ENCODE measurements at places on chromosomes 3 and 15.

DNA sequence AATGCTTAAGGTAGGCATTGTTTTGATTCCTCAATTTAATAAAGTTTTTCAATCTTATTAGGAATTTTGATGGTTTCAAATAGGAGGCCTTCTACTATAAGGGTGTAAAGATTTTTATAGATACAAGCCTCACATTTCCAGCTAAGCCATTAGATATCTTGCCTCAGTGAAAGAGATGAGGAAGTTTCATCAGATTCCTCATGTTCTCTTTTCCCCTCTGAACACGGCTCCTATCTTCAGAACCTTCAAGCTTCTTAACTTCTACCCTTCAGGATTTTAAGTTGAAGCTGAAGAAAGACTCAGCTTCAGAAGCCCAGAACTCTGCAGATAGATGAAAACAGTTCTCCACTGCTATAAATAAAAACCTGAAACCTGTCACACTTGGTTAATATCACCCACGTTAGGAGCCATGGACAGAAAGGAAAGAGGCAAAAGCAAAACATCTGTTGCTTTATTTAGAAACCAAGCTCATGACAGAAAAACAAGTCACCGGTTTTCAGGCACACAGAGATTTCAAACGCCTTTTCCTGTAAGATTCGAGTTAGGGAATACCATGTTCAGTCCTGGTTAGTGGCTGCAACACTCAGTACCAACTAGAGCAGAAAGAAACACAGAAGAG lies 82.2 kb upstream of the GOLGA8B start:
- no peak for DNase-seq

- no peak for DNase-seq
These were observed 278 bp upstream of the PDIA5 start for GRCh38 chr3:123066599-123066895.

- no peak for DNase-seq
These were observed 23.6 kb upstream of the LRRC34 start for GRCh38 chr3:169836078-169836941.

- no peak for DNase-seq
These were observed 2.5 kb downstream of the RPL35A start for GRCh38 chr3:197952440-197952839.

DNA sequence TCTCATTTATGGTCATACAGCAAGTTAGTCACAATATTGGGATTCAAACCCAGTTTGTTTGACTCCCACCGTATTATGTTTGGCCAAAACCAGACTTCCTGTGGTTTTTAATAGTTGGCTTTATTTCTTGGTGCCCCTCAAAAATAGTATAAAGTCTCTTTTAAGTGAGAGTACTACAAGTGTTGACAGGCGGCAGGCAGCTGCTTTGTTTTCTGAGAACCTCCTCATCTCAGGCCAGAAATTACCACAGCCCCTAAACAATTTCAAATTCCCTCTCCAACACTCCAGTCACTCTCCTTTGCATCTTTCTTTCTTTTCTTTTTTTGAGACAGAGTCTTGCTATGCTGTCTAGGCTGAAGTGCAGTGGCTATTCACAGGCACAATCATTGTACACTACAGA lies 121.5 kb downstream of the POLR2M start:
- no peak for DNase-seq

- no peak for DNase-seq
These were observed 245.0 kb upstream of the TOPAZ1 start for GRCh38 chr3:43996379-43997301.

DNA sequence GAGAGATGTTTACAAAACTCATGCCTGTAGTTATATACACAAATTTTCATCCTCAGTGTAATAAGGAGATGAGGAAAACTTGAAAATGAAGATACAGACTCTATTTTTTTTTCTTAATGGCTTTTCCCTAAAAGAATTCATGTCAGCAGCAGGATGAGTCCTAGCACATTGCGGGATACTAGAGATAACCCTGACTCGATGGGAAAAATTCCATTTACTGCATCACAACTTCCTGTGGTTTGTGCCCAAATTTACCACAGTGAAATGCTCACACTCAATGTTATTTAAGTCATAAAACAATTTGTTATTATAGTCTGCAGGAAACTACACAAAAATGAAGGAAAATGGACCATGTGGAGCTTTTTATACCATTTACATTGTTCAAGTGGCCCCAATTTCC lies 581.9 kb upstream of the ZNF717 start:
- no peak for DNase-seq

GRCh38 chr3:72951259-72951722 lies 45.3 kb upstream of the PPP4R2 start:
- DNase-seq: no peak

- no peak for DNase-seq
These were observed 211.3 kb upstream of the NSMCE3 start for GRCh38 chr15:29480949-29481348.

- no peak for DNase-seq
These were observed 71.9 kb upstream of the PRR23E start for GRCh38 chr3:127120851-127121647.

DNA sequence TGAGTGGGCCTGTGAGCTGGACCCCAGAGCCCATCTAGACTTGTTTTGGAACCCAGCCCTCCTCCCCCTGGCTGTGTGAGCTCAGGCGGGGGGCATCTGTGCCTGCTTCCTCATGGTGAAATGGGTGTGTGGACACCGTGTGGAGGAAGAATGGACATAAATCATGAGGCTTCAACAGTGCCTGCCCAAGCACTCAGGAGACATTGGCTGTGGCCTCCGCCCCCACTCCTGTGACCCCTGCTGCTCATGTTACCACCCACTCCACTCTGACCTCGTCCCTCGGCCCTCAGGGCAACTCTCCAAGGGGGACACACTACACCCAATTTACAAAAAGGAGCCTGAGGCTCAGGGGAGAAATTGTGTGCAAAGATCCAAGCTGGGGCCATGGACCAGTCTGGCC lies 16.6 kb downstream of the TPRA1 start:
- DNase-seq: no peak

- DNase-seq: no peak
These were observed 26.6 kb downstream of the SEMA7A start for GRCh38 chr15:74406992-74407705.

DNA sequence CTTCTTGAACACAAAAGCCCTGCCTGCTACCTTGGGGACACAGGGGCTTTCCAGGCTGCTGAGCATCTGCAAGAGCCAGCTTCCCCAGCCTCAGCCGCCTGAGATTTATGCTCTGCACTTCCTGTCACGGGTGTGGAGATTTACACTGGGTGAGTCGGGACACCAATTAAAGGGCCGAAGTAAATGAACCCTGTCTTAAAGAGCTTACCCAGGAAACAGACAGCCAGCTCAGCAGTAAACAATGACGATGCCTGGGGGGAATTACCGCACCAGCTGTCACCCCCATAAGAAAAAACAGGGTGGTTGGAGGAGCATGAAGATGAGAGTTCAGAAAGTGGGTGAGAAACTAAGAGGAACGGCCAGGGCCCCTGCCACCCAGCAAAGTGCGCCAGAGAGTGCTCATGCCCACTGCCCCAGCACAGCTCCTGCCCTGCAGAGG lies 37.5 kb upstream of the IQSEC1 start:
- no peak for DNase-seq

DNA sequence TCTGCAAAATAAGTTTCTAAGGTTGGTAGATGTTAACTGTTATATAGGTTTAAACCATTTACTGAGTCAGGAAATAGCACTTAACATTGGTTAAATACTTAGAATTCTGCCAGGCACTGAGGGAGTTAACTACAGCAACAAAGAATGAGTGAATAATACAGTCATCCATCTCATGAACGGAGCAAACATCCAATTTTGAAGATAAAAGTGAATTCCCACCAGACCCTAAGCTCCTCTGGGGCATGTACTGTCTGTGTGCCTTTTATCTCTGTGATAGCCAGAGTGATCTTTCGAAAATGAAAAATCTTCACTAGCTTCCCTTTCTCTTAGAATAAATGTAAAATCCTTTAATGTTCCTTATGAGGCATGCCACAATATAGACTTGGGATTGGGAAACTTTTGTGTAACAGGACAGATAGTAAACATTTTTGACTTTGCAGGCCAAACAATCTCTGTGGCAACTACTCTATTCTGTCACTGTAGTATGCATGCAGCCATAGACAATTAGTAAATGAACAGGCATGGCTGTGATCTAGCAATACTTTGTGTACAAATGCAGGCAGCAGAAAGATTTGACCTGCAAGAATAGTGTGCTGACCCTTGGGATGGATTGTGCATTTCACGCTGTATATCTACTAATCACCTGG lies 294.5 kb upstream of the LMCD1 start:
- DNase-seq: no peak

GRCh38 chr3:136838641-136839555 lies 20.0 kb downstream of the SLC35G2 start:
- DNase-seq: no peak

DNA sequence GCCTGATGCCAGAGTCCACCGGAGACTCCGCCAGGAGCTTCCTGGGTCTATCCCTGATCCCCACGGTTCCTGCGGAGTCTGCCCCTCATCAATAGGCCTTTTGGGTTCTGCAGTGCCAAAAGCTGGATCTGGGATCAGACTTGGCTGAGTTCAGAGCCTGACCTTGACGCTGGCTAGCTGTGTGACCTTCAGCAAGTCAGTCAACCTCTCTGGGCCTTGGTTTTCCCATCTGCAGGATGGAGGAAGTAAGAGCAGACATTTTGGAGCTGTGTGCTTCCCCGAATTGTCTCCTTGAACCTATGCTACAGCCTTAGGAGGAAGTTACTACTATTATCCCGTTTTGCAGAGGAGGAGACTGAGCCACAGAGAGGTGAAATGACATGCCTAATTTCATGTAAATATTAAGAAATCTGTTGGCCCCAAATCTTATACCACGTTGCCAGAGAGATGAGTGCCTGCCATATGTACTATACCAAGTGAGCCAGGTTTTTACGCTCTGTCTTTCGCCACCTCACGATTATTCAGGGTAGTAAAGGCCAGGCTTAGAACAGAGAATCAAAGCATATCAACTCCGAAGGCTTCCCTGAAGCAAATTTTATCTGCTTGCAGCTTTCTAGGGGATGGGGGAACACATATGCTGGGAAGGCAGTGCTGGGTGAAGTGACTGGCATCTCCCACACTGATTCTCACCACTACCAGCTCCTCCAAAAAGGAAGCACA lies 112.5 kb downstream of the SRGAP3 start:
- no peak for DNase-seq

- no peak for DNase-seq
These were observed 119.4 kb upstream of the PRR20G start for GRCh38 chr3:127407026-127407939.

- no peak for DNase-seq
These were observed 44.7 kb downstream of the BOC start for GRCh38 chr3:113255854-113256615.

DNA sequence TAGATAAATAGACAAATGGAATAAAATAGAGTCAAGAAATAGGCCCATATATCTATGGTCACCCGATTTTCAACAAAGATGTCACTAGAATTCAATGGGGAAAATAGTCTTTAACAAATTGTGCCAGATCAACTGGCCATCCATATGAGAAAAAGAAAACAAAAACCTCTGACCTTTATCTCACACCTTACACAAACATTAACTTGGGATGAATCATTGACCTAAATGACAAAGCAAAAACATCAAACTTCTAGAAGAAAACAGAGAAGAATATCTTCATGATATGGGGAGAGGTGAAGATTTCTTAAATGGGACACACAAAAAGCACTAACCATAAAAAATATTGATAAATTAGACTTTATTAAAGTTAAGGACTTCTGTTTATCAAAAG lies 31.9 kb downstream of the ITGA11 start:
- DNase-seq: no peak

DNA sequence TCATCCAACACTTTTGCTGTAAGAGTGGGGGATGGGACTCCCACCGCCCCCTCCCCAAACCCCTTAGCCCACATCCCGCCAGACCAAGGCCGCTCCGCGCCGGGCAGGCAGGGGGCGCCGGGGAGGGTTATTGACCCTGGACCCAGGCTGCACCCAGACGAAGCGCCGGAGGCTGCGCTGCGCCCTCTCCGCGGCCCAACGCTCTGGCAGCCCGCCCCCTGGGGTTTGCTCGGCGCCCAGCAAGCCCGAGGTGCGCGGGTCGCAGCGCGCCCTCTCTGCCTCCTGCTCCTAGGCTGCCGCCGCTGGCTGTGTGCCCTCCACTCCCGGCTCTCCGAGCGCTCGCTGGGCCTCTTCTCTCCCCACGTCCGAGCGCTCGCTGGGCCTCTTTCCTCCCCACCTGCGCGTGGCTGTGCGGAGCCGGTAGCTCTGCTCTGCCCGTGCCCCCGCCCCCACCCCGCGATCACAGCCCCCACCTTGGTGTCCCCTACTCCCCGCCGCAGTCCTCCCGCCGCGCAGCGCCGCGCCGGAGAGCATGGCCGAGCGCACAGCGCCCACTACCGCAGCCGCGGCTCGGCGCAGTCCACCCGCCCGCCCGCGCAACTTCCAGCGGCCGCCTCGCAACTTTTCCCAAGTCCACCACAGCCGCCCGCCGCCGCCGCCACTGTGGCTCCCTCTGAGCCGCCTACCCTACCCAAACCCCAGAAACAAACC lies 1.2 kb downstream of the MECOM start:
- DNase-seq: no peak

- DNase-seq: no peak
These were observed 34.8 kb downstream of the GPR176 start for GRCh38 chr15:39885099-39885777.

GRCh38 chr3:97975466-97975865 lies 3.2 kb upstream of the RIOX2 start:
- DNase-seq: no peak

DNA sequence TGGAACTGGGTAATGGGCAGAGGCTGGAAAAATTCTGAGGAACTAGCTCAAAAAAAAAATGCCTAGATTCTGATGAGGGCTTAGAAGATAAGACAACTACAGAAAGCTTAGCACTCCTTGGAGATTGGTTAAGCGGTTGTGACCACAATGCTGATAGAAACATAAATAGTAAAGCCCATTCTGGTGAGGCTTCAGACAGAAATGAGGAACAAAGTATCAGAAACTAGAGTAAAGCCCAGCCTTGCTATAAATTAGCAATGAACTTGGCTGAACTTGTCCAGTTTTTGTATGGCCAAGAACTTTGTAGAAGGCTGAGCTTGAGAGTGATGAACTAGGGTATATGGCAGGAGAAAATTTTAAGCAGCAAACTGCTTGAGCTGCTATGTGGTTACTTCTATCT lies 25.4 kb downstream of the GOLGB1 start:
- no peak for DNase-seq

- DNase-seq: no peak
These were observed 184.9 kb downstream of the FAM43A start for GRCh38 chr3:194870394-194871110.

DNA sequence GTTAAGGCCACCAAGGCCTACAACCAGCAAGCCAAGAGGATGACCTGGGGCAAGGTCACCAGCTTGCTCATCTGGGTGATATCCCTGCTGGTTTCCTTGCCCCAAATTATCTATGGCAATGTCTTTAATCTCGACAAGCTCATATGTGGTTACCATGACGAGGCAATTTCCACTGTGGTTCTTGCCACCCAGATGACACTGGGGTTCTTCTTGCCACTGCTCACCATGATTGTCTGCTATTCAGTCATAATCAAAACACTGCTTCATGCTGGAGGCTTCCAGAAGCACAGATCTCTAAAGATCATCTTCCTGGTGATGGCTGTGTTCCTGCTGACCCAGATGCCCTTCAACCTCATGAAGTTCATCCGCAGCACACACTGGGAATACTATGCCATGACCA lies 3.6 kb downstream of the CXCR6 start:
- no peak for DNase-seq

- no peak for DNase-seq
These were observed 9.7 kb upstream of the MEIS2 start for GRCh38 chr15:37109872-37110572.

Measured in activated T-helper 9 cell treated with anti-CD3 and anti-CD28 coated beads, Interleukin-2, amount 50 U/mL, for 16 hours (primary cell).